T1000 (cell line): ENCODE measurements at places on chromosomes 5 and 9.

DNA sequence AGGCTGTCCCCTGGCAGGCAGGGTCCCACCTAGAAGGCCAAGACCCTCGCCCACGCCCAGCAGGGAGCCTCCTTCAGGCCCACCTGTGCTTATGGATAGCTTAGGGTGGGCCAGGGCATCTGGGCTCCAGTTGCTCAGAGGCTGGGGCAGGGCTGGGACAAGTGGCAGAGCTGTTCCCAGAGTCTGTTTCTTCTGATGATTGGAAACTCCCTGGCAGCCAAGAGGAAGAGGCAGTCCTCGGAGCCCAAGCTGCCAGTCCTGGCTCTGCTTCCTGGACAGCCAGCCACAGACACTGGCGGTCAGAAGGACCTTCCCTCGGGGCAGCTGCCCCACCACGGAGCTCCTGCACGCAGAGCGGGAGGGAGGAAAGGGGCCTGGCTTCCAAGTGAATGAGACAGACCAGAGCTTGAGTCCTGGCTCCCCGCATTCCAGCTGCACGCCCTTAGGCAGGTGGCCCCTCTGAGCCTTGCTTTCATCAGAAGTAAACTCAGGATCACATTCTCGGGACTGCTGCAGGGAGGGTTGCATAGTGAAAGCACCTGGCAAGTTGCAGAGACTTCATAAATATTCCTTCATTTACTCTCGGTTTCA lies 37.9 kb upstream of the GABRP start:
- DNase-seq = peak; percentile 65

- no peak for DNase-seq
Measured at GRCh38 chr9:91611582-91611981, 187.9 kb upstream of the NFIL3 start.

- no peak for DNase-seq
Measured at GRCh38 chr9:85004818-85005413, 335.4 kb downstream of the NTRK2 start.

DNA sequence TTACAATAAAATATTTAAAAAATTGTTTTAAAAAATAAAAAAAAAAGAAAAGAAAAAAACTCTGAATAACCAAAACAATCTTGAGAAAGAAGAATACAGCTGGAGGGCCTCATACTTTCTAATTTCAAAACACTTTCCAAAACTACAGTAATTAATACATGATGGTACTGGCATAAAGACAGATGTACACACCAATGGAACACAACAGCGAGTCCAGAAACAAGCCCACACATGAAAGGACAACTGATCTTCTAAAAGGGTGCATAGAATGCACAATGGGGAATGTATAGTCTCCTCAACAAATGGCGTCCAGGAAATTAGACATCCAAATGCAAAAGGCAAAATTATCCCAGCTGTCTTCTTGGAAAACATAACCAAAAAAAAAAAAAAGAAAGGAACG lies 99.6 kb downstream of the LURAP1L start:
- DNase-seq = no peak

DNA sequence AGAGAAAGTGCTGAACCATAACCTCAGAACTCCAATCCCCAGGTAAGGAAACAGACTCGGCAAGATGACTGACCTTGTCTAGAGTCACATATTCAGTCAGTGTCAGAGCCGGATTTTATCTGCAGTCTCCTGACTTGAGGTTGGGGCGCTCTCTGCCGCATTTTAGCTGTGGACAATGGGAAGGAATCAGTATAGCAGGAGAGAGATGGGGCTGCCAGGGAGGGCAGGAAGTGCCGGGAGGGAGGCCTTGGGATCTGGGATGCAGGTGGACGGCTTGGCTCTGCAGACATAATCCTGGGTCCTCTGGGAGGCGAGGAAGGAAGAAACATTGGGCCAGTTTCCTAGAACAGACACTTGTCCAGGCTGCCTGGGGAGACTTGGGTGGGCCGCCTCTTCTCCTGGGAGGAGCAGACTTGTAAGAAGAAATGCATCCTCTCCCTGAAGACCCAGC lies 39.7 kb upstream of the COL15A1 start:
- DNase-seq = no peak

GRCh38 chr5:152113401-152113800 lies 188.8 kb upstream of the GLRA1 start:
- DNase-seq = no peak

DNA sequence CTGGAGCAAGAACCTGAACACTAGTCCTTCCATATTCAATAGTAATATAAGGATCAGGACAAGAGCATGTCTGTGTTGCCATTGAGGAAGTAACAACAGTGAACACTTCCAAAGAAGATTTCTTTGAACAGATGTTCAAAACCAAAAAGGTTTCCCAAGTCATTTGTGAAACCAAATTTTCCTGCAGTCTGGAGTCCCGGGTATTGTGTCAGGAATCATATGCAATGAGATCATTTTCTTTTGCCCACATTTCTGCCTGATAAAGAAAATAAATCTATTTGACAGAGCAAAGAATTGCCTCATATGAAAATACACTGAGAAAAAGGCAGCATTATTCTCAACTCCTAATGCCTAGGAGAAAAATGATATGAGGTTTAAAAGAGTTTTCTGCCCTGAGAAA lies 151.7 kb downstream of the SNX18 start:
- DNase-seq = no peak

DNA sequence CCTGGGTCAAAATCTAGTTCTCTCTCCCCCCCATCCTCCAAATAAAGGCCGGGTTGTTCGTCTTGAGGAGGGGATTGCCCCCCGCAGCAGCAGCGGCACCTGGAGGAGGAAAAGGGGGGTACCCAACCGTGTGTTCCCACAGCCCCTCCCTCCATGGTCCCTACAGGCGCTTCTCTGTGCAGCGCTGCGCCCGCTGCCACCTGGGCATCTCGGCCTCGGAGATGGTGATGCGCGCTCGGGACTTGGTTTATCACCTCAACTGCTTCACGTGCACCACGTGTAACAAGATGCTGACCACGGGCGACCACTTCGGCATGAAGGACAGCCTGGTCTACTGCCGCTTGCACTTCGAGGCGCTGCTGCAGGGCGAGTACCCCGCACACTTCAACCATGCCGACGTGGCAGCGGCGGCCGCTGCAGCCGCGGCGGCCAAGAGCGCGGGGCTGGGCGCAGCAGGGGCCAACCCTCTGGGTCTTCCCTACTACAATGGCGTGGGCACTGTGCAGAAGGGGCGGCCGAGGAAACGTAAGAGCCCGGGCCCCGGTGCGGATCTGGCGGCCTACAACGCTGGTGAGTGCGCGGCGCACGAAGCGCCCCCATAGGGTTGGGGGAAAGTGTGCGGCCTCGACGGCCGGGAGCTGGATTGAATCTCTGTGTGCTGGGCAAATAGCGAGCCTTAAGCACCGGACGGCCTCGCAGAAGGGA lies 3.5 kb downstream of the LHX2 start:
- no peak for DNase-seq

DNA sequence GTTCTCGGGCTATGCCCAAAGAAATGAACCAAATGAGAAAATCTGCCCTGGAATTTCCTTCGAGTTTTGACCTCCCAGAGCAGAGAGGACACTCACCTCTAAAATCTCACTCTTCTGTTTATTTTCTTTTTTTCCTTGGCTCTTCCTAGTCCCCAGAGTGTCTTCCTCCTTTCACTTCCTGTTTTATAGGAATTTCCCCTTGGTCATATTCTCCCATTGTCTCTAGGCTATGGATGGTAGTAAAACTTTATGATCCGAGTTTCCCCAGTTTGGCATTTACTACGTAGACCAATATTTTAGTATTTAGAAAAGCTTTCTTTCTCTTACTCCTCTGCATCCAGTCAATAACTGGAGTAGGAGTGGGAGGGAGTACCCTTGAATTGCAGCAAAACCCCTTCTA lies 354.5 kb upstream of the ZNF608 start:
- DNase-seq = no peak

DNA sequence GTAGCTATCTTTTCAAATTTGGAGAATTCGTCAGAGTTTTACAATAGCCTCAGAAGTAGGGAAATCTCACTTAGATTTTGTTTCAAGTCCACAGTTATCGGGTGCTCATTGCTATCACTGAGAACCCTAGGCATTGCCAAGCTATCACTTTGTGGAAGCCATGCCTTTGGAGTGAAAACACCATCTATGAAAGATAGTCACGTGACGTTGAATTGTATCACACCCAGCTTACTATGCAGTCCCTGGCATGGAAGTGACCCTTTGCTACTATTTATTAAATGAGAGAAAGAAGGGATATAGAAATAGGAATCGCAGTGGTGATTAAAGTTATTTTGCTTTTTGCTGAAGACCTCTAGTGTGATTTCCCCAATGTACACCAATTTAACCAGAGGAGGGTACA lies 97.2 kb downstream of the AOPEP start:
- DNase-seq = no peak

- DNase-seq = no peak
Measured at GRCh38 chr9:36592801-36593583, 20.3 kb downstream of the MELK start.

GRCh38 chr9:114908805-114909448 lies 21.5 kb downstream of the TNFSF8 start:
- DNase-seq = no peak

DNA sequence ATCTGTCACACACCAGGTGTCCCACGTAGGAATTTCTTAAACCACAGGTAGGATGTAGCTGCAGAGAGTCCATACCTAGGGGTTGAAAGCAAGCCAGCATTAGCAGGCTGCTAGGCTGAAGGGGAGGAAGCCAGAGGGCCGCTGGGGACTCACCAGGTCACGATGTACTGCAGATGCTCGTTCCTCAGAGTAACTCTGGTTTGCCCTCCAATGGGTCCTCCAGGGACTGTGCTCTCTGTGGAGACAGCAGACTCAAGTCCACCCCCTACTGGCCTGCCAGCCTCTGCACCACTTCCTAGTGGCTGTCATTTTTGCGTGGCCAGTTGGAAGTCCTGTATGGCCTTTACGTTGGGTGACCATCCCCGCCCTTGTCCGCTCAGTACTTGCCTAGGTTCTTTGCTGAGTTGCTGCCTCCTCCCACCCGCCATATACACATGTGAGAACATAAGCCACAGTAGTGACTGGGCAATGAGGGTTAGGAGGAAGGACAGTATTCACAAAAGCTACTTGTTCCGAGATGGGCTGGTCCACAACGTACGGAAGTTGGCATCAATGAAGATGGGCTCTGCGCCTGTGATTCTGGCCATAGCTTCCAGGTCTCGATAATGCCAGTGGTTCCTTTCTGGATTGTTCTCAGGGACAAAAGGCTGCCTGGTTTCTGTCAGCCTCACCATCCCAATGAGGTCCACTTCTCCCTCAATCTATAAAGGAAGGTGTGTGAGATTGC lies 4.1 kb downstream of the RPL7A start:
- peak; percentile 7 for DNase-seq

GRCh38 chr9:128080206-128080605 lies 12.2 kb downstream of the SLC25A25 start:
- no peak for DNase-seq

- DNase-seq = no peak
Measured at GRCh38 chr5:170681013-170681433, 102.5 kb upstream of the GABRP start.

DNA sequence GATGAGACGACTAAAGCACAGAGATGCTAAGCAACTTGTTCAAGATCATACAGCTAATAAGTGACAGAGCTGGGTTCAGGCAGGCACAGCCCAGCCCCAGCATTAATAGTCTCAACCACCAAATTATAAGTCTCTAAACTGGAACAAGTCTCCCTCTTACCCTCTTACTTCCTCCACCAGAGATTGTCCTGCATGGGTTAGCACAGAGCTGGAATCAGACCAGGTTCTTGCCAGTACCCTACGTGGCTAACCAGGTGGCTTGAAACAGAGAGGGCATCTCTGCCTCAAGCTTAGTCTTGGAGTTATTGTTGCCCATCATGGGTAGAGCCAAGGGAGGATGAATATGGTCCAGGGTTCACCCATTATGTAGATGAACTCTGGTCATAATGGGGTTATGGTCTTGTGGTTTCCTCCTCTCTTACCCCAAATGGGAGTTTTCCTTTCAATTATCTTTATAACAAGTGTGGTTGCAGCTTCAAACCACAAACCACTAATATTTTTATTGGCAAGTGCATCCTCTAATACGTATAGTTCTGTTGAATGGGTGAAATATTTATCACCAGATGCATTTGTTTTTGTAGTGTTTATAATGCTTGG lies 8.3 kb upstream of the XPA start:
- no peak for DNase-seq

DNA sequence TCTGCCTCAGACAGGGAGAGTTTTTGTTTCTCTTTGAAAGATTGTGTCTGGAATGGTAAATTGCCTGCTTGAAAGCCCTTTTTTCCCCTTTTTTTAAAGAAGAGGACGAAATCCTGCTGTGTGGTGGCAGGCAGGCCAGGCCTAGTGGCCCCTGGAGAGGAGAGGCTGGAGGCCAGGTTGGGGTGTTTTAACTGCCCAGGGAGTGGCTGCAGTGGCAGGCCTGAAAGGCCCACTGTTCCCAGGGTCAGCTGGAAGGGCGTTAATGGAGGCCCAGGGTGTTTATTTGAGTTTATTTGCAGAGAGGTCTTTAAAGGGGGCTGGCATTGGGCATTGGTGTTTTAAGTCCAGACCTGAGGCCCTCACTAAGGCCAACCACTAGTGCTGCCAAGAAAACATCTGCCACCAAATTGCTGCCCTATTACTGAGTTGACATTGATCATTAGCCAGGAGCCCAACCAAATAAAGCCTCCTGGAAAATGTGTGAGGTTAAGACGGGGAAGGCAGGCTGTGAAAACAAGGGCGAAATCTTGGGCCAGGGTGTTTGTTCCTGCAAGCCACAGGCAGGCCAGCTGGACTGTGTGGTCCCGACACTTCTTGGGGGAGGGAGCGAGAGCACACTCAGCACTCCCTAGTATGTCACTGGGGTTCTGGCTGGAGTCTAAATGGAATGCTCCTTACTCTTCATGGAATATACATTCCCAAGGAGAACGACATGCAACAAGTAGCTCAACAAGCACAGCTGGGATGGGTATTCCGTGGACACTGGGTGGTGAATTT lies 5.0 kb downstream of the JADE2 start:
- DNase-seq = no peak
